ENCODE measurements at places on chromosomes 5 and 9.
A peak's percentile ranks its signal among the peaks of the same experiment; 100 is the strongest.

GRCh38 chr9:20838218-20838617 is 154.2 kb downstream of the FOCAD start:
- DNase-seq, result no peak

- no peak for DNase-seq
These were observed 293.4 kb upstream of the PUM3 start for GRCh38 chr9:3137347-3137695.

- DNase-seq, result no peak
These were observed 156.4 kb downstream of the CWC27 start for GRCh38 chr5:64925123-64925522.

DNA sequence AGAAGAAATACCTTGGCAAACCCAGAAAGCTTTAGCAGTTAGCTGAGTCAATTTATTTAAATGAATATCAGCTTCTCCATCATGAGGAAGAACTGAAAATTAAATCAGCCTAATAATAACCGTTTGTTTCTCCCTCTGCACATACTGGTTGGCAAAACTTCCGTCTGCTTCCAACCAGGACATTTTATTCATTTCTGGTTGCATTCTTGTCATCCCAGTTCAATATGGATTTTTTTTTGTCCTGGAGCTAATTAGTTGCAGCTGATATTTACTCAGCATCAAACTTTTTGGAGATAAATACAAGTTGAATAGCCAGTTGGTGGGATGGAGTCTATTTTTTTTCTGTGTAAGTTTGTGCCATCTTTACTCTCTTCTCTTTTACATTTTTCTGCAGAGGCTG is 126.5 kb upstream of the GDNF start:
- no peak for DNase-seq

DNA sequence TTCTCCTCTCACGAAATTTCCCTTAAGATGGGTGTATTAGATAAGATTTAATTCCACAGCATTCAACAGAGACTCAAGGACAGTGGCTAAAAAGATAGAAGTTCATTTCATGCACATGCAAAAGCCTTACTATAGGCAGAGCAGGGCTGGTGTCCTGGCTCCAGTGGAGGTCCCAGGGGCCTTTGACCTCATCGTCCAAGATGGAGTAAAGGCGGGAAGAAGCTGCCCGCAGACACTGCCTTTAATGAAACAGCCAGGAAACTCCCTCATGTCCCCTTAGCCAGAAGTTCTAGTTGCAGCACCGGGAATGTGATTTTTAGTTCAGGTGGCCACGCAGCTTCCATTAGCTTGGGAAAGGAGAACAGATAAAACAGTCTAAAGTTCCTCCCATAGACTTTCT is 190.3 kb downstream of the TLE4 start:
- no peak for DNase-seq

GRCh38 chr5:168076561-168076991 is 214.9 kb upstream of the WWC1 start:
- DNase-seq, result no peak

DNA sequence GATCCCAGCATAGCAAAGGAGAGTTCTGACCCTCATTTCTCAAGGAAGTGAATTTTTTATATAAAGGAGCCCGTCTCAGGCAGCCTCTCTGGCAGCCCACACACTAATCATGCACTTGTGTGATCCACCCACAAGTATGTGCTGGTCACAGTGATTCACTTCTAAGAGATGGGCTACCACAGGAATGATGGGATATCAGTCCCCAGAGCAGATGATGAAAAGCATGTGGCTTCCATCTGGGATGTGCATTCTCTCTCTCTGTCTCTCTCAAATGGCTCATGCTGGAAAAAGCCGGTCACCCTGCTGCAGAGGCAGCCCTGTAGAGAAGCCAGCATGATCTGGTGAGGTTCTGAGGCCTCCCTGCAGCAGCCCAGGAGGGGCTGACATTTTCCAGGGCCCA is 74.2 kb upstream of the ADCY2 start:
- no peak for DNase-seq

- no peak for DNase-seq
These were observed 43.4 kb upstream of the N4BP3 start for GRCh38 chr5:178069909-178070308.

DNA sequence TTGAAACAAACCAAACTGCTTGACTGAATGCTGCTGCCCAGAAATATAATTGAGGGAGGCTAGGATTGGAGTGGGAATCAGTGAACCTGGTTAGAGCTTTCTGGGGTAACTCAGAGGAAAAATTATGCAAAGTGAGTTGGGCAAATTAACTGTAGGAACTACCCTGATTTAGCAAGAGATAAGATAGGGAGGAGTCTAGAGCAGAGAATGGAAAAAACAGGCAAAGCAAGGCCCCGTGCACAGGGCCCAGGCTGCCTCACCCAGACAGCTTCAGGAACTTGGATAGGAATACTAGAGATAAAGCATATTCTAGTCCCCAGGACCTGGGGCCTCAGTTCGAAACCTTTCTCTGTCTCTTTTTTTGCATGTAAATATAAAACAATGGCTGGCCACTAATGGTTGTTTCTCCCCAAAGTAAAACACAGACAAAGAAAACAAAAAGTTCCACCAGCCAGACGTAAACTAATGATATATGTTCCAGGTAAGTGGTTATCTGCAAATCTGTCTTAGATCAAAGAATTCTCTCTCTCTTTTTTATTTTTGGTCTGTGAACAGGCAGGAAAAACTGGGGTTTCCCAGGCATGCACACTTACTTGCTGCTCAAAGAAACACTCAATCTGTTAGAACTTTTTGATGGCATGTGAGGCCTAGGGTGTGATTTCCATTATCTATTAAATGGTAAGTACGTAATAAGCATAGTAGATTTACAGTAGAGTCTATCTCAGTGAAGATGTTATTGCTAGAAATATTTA is 168.1 kb upstream of the MAP3K1 start:
- no peak for DNase-seq

GRCh38 chr5:15957124-15957523 is 222.5 kb downstream of the MARCHF11 start:
- DNase-seq, result no peak

GRCh38 chr5:6652025-6652424 is 18.8 kb downstream of the SRD5A1 start:
- no peak for DNase-seq

DNA sequence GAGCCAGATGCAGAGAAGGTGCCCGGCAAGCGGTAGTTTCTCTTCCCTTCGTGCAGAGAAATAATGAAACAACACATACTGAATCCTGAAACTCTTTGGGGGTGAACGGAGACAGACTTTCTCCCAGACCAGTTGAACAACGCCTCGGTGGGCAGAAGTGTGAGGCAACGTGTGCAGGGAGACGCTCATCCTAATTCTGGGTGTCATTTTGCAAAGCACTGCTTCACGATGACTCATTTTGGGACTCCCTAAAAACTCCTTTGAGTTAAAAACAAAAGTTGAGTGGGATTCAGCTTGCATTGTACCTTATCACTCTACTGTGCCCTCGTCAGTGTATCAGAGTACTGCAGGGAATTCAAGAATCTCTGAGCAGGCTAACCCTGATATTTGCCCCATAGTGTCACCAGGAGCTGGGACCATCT is 3.5 kb upstream of the NEK6 start:
- DNase-seq, result peak; percentile 21

DNA sequence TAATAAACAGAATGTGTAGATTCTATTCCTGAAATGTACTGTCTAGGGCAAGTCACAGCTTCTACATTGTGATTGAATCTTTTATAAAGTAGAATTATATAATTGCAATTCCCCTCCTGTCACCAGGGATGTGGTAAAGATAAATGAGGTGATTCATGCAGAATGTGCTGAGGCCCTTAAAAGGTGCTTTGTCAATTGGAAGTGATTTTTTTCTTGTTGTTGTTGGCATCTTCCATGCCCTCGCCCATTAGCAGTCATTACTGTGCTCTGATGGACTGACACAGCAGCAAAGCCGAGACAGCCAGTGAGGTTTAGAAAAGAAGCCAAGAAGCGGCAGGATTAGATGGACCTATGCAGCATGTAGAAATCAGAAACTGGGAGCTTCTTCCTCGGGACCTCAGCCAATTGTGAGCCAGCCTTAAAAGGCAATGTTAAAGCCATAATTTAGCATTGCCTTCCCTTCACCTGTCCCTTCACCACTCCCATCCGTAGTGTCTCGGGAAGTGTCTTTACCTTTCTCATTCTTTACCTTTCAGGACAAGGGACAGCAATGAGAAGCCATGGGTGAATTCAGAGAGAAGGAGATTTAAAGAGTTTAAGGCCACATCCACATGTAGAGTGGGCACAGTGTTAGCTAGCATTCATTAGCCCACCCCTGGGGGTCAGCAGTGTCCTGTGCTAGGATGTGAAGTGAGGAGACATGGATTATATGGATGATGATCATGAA is 257.8 kb downstream of the PLK2 start:
- no peak for DNase-seq

DNA sequence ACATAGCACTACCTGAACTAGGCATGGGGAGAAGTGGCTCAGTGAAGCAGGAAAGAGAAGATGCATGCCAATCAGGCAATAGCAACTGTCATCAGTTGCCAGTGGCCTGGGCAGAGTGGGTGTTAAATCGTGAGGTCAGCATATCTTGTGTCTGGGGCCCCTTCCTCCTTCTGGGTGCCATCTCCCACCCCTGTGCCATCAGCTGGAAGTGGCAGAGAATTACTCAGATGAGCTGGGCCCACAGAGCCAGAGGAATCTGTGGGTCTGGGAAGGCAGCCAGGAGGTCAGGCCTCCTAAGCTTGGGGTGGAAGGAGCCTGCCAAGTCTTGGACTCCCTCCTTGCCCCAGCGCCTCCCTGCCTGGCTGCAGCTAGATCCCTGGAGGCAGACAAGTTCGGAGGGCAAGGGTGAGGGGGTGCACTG is 66.5 kb downstream of the GALNT12 start:
- no peak for DNase-seq

DNA sequence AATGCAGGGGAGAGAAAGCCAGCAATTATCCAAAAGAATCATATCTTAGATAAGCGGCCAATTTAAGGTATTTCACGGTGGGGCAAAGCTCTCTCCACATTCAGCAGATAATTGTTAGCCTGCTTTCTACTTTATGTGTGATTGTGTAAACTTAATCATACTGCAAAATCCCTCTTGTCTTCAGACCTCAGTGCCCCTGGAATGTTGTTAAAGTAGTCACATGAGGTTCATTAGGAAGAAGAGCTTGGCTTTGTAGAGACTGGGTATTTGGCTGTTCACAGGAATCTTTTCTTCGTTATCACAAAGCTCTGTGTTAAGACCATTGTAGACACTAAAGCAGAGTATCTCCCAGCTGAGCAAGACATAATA is 127.0 kb downstream of the RFK start:
- no peak for DNase-seq

- DNase-seq, result no peak
These were observed 4.5 kb downstream of the SLF1 start for GRCh38 chr5:94623011-94623410.

- DNase-seq, result no peak
These were observed 79.8 kb upstream of the MAMDC2 start for GRCh38 chr9:69963803-69964202.

GRCh38 chr9:113992276-113992951 is 85.7 kb downstream of the AMBP start:
- no peak for DNase-seq

GRCh38 chr5:35651002-35651756 is 33.5 kb downstream of the SPEF2 start:
- peak; percentile 35 for DNase-seq
